ENCODE measurements at places on chromosomes 12 and 14.

DNA sequence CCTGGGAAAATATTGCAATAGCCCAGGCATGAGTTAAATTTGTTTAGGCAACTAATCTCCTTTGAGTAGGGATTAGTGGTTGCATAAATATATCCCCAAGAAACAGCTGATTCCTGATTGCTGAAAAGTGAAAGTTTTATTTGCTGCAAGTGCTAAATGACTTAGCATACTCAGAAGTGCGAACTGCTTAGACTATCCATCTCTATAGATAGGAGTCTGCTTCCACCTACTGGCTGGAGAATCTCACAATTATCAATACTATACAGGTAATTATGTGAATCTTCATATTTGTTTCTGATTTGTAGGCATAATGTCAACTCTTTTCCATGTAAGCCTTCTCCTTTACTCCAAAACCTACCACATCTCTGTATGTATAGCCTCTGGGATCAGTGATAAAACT lies 12.0 kb upstream of the SLCO1B3 start:
- no peak for DNase-seq

DNA sequence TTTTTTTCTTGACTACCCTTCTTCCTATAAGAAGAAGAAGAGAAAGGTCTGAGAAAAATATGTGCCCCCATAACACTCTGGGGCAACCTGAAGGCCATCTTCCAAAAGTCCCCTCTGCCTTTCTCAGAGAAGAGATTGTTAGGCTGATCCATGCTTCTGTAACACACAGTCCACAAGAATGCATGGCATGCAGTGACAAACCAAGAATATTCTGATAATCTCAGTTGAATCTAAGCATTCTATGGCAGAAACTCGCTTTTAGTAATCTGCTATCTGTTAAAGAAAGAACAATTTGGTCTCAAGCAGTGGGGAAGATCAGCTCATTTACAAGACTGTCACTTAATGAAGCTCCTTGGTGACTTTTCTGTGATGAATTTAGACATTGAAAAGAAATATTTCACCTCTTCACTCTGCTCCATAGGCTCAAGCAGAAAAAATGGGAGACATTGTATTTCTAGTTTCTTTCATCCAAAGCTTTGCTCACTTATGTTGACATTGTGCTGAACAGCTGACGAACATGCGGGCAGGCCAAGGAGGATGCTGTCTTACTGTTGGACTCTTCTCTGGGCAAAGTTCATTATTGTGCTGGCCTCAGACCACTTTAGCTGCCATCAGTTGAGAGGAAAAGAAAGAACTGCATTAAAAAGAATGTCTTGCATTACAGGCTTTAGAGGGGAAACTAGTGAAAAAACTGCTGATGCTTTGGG lies 957.1 kb downstream of the DIO2 start:
- DNase-seq, result no peak

DNA sequence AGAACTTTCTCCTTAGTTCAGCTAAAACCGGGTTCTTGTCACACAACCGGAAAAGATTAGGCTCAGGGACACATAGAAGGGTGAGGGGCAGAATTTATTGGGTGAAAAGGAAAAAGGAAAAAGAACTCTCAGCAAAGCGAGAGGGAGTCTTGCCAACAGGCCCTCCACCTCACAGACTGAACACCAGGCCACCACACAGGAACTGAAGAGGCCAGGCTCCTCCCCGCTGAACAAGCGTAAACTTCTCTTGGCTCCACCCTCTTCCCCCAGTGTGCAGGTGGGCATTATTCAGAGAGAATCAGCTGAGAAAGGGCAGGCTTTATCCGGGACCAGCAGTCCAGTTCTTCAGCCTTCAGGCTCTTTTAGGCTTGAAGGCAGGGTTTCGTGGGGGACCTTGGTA lies 125.6 kb upstream of the FGD4 start:
- peak; percentile 58 for DNase-seq

DNA sequence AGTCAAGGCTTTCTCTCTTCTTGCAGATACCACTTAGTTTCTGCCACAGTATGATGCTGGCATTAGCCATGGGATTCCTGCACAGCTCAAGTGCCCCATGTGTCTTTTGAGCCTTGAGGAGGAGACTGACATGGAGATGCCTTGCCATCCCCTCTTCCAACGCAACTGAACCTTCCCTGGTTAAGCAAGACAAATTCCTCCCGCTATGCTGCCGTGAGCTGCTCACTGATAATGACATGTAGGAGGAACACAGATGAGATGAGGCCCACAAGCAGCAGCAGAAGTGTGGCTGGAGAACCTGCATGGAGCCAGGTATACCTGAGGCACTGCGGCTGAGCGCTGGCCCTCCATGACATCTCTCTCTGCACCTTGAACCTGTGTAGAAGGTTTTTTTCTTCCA lies 15.4 kb upstream of the PPP1R1A start:
- no peak for DNase-seq

- no peak for DNase-seq
Observed at GRCh38 chr14:22998329-22999012, 11.5 kb downstream of the C14orf93 start.

Measured in activated CD8-positive, alpha-beta memory T cell treated with anti-CD3 and anti-CD28 coated beads, Interleukin-2, amount 50 U/mL, for 4 hours (primary cell).